ENCODE measurements at places on chromosomes 5 and 9. TPM values are rescaled to one million over a fixed set of nuclear protein-coding genes. Genes with fewer than 3 reads are reported as not detected.

DNA sequence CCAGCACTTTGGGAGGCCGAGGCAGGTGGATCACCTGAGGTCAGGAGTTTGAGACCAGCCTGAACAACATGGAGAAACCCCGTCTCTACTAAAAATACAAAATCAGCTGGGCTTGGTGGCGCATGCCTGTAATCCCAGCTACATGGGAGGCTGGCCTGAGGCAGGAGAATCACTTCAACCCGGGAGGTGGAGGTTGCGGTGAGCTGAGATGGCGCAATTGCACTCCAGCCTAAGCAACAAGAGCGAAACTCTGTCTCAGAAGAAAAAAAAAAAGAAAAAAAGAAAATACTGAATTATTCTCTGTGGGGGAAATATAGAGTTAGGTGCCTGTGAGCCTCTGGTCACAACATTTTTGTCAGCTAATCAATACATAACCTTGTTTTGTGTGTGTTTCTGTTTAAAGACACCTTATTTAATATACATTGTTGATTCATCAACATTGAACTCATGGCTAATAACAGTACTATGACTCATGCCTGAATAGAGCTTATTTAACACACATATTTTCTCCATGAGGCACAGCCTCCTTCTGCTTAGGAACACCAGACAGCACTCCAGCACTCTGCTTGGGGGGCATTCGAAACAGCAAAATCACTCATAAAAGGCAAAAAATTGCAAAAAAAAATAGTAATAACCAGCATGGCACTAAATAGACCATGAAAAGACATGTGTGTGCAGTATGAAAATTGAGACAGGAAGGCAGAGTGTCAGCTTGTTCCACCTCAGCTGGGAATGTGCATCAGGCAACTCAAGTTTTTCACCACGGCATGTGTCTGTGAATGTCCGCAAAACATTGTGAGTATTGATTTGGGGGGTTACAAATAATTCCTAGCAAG, at the start of gene IL31RA:
Gene IL31RA, plus strand, starts transcription at position 519 of the 836 bp plus-strand sequence. Its CDS starts 214 bp downstream, at position 733.
- no peaks in the 10 kb centered on the region for H3K36me3 ChIP-seq
- no peaks in the 10 kb centered on the region for H3K4me1 ChIP-seq
- no peaks in the 10 kb centered on the region for H3K27me3 ChIP-seq

DNA sequence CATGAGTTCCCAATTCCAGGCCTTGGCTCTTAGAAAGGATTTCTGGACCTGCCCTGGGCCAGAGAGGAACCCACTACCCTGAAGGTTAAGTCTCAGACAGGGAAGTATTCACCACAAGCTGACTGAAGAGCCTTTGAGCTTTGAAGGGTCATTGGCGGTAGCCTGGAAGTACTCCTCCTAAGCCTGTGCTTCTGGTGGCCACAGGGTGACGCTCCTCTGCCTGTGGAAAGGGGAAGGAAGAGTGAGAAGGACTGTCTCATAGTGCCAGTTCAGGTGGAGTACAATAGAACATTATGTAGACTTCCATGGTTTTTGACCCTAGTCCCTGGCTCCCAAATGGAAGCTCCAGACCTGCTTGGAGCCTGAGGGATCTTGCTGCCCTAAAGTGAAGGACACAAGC, 1233.2 kb upstream of the CDH6 start:
- H3K4me3 ChIP-seq, result no peak overlapping the region
- no peak for DNase-seq
- no peaks in the 10 kb centered on the region for H3K27me3 ChIP-seq
- H3K27ac ChIP-seq, result no peak overlapping the region
- no peaks in the 10 kb centered on the region for H3K4me1 ChIP-seq

DNA sequence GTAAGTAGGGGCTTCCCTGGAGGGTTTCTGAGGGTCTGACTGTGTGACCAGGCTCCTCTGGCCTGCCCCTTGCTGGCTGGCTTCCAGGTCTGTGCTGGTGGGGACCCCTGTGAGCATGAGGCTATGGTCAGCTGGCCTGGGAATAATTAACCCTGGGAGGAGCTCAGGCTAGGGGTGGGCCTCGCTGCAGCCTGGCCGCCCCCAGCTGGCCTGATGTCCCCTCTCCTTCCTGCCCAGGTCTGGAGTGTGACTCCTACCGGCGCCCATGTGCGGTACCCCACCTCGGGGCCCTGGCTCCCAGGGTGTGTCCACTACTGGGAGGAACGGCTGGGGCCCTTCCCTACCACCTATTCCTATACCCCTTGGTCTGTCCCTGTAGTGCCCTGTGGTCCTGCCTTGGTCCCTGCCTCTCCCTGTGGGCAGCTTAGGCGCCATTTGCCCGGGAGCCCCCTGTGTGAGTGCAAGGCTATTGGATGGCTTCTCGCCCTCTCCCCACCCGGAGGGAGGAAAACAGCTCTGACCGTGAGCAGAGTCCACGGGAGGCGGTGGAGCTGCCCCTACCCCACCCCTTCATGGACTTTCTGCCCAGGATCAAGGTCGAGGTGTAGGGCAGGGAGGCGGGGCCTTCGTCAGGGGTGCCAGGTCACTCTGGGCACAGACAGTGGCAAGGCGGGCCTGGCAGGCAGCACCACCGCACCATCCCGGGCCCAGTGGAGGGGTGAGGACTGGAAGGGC, 9.4 kb downstream of the RXRA start:
- no peak for DNase-seq
- H3K4me3 ChIP-seq, result no peak overlapping the region

- no peaks in the 10 kb centered on the region for H3K36me3 ChIP-seq
- no peak for DNase-seq
- no peak overlapping the region for H3K4me3 ChIP-seq
- no peak overlapping the region for H3K27ac ChIP-seq
- no peaks in the 10 kb centered on the region for H3K27me3 ChIP-seq
Measured at GRCh38 chr5:124655251-124655917, 91.1 kb downstream of the ZNF608 start.

DNA sequence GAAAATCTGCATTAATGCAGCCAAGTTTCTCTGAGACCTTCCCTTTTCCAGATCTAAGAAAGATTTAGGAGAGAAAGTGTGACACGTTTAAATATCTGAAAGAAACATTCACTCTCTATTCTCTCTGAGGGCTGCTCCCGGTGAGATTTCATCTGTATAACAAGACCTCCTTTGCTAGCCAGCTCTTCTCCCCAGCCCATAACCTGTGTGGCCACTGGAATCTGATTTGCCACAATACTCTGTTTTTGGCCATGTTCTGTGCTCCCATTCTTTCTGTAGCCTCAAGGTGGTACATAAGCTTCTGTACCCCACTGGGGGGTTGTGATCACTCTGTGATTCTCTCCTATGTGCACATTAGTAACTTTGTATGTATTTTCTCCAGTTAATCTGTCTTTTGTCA, 291.0 kb upstream of the SEMA6A start:
- H3K36me3 ChIP-seq, result no peaks in the 10 kb centered on the region
- no peaks in the 10 kb centered on the region for H3K27me3 ChIP-seq
- no peak overlapping the region for H3K27ac ChIP-seq
- H3K4me1 ChIP-seq, result peaks cover 20% of the 10 kb centered on the region

DNA sequence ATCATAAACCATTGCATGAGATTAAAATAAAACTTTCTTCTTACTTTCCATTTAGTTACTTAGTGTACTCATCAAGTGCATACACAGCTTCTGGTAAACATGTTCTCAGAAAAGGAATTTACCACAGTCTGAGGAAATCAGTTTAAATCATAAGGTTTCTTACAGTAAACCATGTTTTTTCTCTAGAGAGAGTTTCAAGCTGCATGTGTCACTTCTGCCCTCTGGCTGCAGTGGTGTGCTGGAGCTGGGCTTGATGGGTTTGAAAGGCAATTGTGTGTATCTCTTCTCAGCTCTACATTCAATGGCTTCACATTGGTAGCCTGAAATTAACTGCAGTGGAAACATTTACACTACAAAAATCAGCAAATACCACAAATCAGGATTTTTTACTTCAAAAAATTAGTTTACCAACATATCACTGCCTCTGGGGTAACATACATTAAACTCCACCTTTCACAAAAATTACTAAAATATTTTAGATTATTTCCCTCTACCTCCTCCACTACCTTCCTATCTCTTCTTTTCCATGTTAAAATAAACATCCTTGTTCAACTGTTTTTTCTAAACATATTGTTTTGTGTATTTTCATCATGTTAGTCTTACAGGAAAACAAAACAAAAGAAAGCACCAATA, 414.3 kb downstream of the ANXA1 start:
- H3K27ac ChIP-seq, result no peak overlapping the region
- no peaks in the 10 kb centered on the region for H3K36me3 ChIP-seq
- DNase-seq, result no peak
- H3K4me3 ChIP-seq, result no peak overlapping the region
- H3K27me3 ChIP-seq, result no peaks in the 10 kb centered on the region
- H3K4me1 ChIP-seq, result no peaks in the 10 kb centered on the region

- no peak overlapping the region for H3K27ac ChIP-seq
- H3K27me3 ChIP-seq, result no peaks in the 10 kb centered on the region
- H3K36me3 ChIP-seq, result no peaks in the 10 kb centered on the region
- no peak for DNase-seq
- H3K4me3 ChIP-seq, result no peak overlapping the region
Measured at GRCh38 chr5:145407300-145408047, 427.7 kb downstream of the PRELID2 start.

- DNase-seq, result no peak
- H3K27ac ChIP-seq, result no peak overlapping the region
- no peaks in the 10 kb centered on the region for H3K4me1 ChIP-seq
Measured at GRCh38 chr5:168790671-168791250, 211.6 kb upstream of the PANK3 start.

- no peak overlapping the region for H3K27ac ChIP-seq
- no peaks in the 10 kb centered on the region for H3K27me3 ChIP-seq
Measured at GRCh38 chr5:111266491-111266890, 42.3 kb downstream of the CAMK4 start.

- H3K4me3 ChIP-seq, result no peak overlapping the region
- DNase-seq, result no peak
- no peaks in the 10 kb centered on the region for H3K4me1 ChIP-seq
- H3K36me3 ChIP-seq, result no peaks in the 10 kb centered on the region
Measured at GRCh38 chr5:65161655-65162054, 320.1 kb downstream of the ADAMTS6 start.

DNA sequence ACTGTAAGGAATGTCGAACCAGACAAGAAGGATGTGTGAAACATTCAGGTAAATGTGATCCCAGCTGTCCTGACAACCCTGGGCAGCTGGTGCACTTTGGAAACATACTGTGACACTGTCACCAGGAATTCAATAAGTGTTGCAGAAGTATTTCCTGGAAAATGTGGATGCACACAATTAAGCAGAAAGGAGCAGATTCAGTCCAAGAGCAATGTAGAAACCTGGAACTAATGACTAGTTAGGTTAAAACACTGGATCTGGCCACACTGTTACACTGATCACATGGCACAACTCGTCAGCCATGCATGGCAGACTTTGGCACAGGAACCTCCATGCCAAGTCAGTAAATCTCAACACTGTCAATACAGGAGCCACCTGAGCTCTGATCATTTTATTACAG, 109.0 kb downstream of the FAM174A start:
- peaks cover 3% of the 10 kb centered on the region for H3K4me1 ChIP-seq
- H3K36me3 ChIP-seq, result no peaks in the 10 kb centered on the region
- H3K27ac ChIP-seq, result no peak overlapping the region
- H3K4me3 ChIP-seq, result no peak overlapping the region

GRCh38 chr9:96505316-96505991, 55.5 kb downstream of the HABP4 start:
- H3K4me1 ChIP-seq, result no peaks in the 10 kb centered on the region
- H3K27me3 ChIP-seq, result no peaks in the 10 kb centered on the region
- DNase-seq, result no peak
- H3K27ac ChIP-seq, result no peak overlapping the region
- H3K36me3 ChIP-seq, result no peaks in the 10 kb centered on the region

DNA sequence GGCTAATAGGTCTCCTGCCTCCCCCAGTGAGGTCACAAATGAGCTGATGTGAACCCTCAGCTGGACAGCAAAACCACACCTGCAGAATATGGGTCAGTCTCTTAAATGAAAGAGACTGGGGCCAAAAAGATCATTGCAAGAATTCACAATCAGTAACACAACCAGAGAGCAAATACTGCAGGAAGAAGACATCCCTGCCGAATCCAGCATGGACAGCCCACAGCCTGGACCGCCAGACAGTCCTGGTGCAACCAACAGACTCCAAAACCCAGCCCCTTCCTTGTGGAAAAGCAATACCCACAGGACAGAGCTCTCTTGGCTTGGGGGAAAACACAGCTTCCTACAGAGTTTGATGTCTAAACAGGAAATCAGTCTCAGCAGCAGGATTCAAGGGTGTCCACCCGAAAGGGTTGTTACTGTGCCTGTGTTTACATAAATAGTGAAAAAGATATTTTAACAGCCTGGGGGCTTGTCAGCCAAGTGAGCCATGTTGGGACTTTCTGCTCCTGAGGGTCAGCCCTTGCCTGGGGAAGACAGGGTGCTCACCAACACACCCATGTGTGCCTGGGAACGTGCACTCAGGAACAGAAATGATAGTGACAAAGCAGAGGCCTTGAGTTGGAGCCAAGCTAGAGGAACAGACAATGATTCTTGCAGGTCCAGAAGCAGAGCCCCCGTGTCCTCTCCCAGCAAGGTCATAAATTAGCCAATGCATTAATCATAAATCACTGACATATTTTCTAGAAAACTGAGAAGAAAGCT, 106.2 kb downstream of the SEMA5A start:
- no peaks in the 10 kb centered on the region for H3K36me3 ChIP-seq
- H3K27ac ChIP-seq, result no peak overlapping the region
- no peak overlapping the region for H3K4me3 ChIP-seq

GRCh38 chr9:105385381-105385985, 62.4 kb upstream of the FSD1L start:
- H3K4me3 ChIP-seq, result no peak overlapping the region
- H3K27ac ChIP-seq, result no peak overlapping the region
- peaks cover 14% of the 10 kb centered on the region for H3K36me3 ChIP-seq
- no peaks in the 10 kb centered on the region for H3K27me3 ChIP-seq
- peaks cover 4% of the 10 kb centered on the region for H3K4me1 ChIP-seq

DNA sequence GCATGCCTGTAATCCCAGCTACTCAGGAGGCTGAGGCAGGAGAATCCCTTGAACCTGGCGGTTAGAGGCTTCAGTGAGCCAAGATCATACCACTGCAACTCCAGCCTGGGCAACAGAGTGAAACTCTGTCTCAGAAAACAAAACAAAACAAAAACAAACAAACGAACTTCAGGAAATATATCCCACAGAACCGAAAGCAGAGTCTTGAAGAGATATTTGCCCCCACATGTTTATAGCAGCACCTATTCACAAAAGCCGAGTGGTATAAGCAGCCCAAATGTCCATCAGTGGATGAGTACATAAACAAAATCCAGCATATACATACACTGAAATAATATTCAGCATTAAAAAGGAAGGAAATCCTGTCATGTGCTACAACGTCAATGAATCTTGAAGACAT, 57.6 kb upstream of the GRIN3A start:
- no peak overlapping the region for H3K4me3 ChIP-seq
- no peak for DNase-seq
- H3K27me3 ChIP-seq, result no peaks in the 10 kb centered on the region
- no peak overlapping the region for H3K27ac ChIP-seq
- no peaks in the 10 kb centered on the region for H3K36me3 ChIP-seq

- H3K27ac ChIP-seq, result no peak overlapping the region
- peaks cover 11% of the 10 kb centered on the region for H3K4me1 ChIP-seq
- no peaks in the 10 kb centered on the region for H3K27me3 ChIP-seq
- H3K4me3 ChIP-seq, result no peak overlapping the region
Measured at GRCh38 chr5:5203451-5203850, 63.3 kb downstream of the ADAMTS16 start.

GRCh38 chr9:125757834-125758233, 10.7 kb downstream of the PBX3 start:
- no peak overlapping the region for H3K4me3 ChIP-seq
- no peak overlapping the region for H3K27ac ChIP-seq
- DNase-seq, result no peak
- H3K4me1 ChIP-seq, result peaks cover 4% of the 10 kb centered on the region

CCDC152 gene
- 10.2 TPM for total RNA-seq

PCDHB5 gene
- total RNA-seq, result 2.8 TPM

WDR38 gene
- total RNA-seq, result not detected

LECT2 gene
- not detected for total RNA-seq

FLT4 gene
- 7.7 TPM for total RNA-seq

CD74 gene
- total RNA-seq, result 48.6 TPM

SH2D3C gene
- total RNA-seq, result 6.4 TPM

PFN3 gene
- not detected for total RNA-seq

ADAMTS13 gene
- total RNA-seq, result 5.1 TPM

TAF11L13 gene
- not detected for total RNA-seq

KLHL3 gene
- 10.5 TPM for total RNA-seq

Measured in H1 (cell line).